ENCODE measurements at places on chromosomes 4 and X.

DNA sequence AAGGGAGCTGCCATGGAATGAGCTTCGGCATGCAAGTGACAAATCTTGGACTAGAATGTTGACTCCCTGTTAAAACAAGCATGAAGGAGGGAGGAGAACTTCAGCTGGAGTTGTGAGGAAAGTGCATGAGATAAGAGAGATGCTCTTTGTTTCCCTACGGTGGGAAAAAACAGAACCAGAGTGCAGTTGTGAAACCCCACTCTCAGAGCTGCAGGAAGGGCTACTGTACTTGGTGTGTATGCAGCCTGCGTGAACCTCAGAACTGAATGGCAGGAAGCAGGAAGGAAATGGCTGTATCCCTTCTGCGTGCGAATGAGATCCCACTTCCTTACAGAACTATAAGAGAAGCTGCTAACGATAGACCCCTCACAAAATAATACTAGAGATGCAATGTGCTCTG lies 57.2 kb downstream of the EGF start:
- no peak for DNase-seq

- DNase-seq: no peak
Measured at GRCh38 chr4:92270908-92271307, 32.9 kb upstream of the GRID2 start.

DNA sequence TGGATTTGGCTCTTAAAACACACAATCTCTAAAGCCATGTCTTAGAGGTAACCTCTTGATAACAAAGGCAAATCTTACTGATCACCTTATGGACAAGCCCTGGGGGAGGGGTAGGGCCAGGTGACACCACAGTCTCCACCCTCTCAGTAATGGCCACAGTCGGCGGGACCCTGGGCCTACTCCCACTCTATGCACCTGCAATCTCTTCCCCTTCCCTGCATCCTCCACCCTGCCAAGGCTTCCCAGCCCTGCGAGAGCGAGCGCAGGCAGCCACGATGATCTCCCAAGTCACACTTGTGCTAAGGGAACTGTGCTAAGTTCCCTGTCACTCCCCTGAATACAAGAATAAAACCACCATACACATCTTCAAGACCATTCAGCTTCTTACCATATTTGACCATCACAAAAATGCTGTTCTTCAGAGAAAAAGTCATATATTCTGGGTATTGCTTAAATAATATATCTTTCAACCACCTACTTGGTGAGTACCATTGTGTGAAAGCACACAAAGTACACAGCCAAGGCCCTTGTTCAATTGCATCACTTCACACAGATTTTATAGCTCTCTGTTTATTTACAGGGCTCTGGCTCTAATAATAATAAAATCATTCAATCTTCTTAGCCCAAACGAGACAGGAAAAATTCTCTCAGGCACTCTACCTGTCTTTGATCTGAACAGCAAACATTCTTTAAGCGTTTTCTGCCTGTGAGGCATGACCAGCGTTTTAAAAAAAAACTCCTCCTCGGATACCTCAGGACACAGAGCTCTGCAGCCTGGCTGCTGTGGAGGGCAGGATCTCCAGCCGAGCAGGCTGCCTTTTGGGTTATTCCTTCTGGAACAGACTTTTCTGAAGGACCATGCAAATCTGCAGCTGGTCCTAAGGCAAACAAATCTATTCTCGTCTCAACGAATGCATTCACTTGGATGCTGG lies 115.7 kb upstream of the MAP3K15 start:
- no peak for DNase-seq

GRCh38 chr4:141142423-141142822 lies 9.2 kb upstream of the RNF150 start:
- DNase-seq: no peak

DNA sequence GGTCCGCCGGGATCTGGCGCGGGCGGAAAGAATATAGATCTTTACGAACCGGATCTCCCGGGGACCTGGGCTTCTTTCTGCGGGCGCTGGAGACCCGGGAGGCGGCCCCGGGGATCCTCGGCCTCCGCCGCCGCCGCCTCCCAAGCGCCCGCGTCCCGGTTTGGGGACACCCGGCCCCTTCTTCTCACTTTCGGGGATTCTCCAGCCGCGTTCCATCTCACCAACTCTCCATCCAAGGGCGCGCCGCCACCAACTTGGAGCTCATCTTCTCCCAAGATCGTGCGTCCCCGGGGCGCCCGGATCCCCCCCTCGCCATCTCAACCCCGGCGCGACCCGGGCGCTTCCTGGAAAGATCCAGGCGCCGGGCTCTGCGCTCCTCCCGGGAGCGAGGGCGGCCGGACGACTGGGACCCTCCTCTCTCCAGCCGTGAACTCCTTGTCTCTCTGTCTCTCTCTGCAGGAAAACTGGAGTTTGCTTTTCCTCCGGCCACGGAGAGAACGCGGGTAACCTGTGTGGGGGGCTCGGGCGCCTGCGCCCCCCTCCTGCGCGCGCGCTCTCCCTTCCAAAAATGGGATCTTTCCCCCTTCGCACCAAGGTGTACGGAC lies 482 bp upstream of the SHOX start:
- DNase-seq: no peak

- DNase-seq: peak; percentile 29
Measured at GRCh38 chrX:109728173-109728535, 4.9 kb downstream of the ACSL4 start.

- DNase-seq: no peak
Measured at GRCh38 chr4:2712261-2712842, 43.8 kb downstream of the TNIP2 start.

- DNase-seq: no peak
Measured at GRCh38 chr4:37763831-37764230, 62.7 kb upstream of the PGM2 start.

DNA sequence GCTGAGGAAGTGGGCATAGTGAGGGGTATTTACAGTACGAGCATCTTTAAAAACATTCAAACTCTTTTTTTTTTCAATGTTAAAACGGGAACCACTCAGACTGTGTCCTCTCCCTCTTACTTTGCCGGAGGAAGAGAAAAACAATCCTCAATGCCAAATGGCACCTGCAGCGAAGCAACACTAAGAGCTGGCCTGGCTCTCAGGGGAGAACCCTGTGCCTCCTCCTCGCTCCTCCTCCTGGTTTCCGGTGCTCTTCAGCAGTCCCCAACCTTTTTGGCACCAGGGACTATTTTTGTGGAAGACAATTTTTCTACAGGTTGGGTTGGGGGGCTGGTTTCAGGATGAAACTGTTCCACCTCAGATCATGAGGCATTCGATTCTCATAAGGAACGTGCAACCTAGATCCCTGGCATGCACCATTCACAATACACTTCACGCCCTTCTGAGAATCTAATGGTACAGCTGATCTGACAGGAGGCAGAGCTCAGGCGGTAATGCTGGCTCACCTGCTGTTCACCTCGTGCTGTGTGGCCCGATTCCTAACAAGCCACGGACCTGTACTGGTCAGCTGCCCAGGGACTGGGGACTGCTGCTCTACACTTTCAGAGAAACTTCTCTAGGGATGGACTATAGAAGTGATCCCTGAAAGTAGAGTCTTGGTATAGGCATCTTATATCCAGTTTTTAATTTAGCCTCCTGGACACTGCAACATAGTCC lies 404.1 kb downstream of the RAPGEF2 start:
- DNase-seq: no peak

- DNase-seq: peak; percentile 2
Measured at GRCh38 chrX:63275127-63275526, 76.0 kb downstream of the SPIN4 start.

DNA sequence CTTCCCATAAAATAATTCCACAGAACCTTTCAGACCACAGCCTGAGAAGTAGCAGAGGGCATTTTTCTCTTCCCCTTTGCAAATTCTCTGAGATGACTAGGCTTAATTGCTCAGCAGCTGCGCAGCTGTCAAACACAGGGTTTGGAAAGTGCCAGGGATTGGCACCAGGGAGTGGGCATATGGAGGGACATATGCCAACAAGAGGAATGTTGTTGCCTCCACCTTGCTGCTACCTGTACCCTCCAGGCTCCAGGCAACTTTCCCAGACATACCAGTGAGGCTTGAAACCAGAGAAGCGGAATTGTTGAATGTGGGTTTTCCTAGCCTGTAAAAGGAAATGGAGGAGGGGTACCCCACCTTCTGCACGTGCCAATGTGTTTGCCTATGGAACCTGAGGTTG lies 256.2 kb upstream of the GPR101 start:
- DNase-seq: no peak

DNA sequence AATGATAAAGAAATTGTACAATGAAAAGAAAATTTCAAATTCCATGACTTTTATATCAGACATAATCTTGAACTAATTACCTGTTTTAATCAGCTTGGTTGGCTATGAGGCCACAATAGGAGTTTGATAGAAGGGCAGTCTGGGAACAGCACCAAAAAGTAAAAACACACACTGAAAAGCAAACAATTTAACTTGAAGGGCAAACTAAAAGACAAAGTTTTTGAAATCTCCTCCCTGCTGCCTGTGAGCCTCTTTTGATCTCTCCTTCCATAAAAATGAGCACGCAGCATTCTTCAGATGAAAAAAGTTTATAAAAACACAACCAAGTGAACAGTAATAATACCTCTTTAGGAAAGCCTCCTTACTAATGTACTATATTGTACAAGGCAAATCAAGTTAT lies 8.1 kb downstream of the ODAM start:
- DNase-seq: no peak

- no peak for DNase-seq
Measured at GRCh38 chrX:136246201-136246600, 5.0 kb downstream of the MAP7D3 start.

GRCh38 chr4:6806924-6807626 lies 24.5 kb downstream of the KIAA0232 start:
- DNase-seq: no peak

GRCh38 chr4:95545546-95545945 lies 3.2 kb downstream of the UNC5C start:
- no peak for DNase-seq

GRCh38 chrX:20263474-20263873 lies 3.2 kb downstream of the RPS6KA3 start:
- no peak for DNase-seq

All from hematopoietic multipotent progenitor cell treated with erythropoietin and hydrocortisone succinate and interleukin-3 and kit ligand, for 15 days (in vitro differentiated cells).